ENCODE measurements at places on chromosomes 5 and 9. TPM values are rescaled to one million over a fixed set of nuclear protein-coding genes. Genes with fewer than 3 reads are reported as not detected.

DNA sequence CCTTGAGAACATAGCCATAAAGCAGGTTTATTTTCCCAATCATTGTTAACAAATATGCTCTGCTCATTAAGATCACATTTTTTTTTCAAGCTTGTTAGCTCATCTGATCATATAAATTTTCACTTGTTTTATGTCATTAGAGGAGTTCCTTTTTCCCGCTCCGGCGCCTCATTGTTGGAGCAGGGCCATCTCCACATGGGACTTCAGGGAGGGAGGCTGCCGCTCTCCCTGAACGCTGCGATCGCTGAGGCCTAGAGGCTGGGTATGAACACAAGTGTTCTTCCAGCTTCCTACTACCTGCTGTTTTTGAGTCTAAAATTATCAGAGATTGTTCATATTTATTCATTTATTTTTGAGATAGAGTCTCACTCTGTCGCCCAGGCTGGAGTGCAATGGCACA is 246.9 kb downstream of the MPDZ start:
- H3K36me3 ChIP-seq = no peaks in the 10 kb centered on the region
- no peaks in the 10 kb centered on the region for H3K27me3 ChIP-seq
- H3K4me3 ChIP-seq = no peak overlapping the region
- H3K27ac ChIP-seq = no peak overlapping the region
- H3K4me1 ChIP-seq = no peaks in the 10 kb centered on the region

- H3K36me3 ChIP-seq = no peaks in the 10 kb centered on the region
- no peak overlapping the region for H3K4me3 ChIP-seq
- no peak overlapping the region for H3K27ac ChIP-seq
Measured at GRCh38 chr5:52392321-52392720, 395.4 kb upstream of the ITGA1 start.

DNA sequence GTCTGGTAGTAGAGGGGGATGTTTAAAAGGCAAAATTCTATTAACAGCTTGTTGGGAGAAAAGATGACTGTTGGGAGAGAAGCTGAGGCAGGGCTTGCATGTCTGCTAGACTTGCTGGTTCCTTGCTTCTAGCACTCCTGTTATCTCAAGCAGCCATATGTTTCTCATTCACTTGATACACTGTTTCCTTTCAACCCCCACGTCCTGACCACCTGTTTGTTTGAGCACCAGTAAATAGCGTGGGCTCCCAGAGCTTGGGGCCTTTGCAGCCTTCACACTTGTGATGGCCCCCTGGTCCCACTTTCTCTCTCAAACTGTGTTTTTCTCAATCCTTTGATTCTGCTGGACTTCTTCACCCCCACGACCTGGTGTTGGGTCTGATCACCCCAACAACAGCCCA is 111.7 kb upstream of the TMEM161B start:
- H3K27me3 ChIP-seq = no peaks in the 10 kb centered on the region
- no peaks in the 10 kb centered on the region for H3K4me1 ChIP-seq
- H3K27ac ChIP-seq = no peak overlapping the region
- H3K4me3 ChIP-seq = no peak overlapping the region
- H3K36me3 ChIP-seq = no peaks in the 10 kb centered on the region
- no peak for DNase-seq

DNA sequence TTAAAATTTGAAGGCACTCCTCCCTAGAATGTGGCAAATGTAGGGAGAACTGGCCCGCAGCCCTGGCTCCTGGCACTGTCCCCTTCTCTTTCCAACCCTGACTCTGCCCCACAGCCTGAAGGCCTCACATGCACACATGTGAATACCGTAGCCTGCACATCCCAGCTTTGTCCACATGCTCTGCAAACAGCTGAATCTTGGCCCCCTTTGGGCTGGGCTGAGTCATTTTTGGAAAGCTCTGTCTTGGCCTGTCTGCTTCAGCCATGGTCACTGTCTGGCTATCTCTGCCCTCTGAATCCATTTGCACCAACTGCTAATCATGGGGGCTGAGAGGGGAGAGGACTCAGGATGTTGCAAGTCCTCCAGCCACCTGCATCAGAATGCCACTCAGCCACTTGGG is 22.1 kb upstream of the GALNT10 start:
- H3K27me3 ChIP-seq = peaks cover 3% of the 10 kb centered on the region
- no peak for DNase-seq
- H3K4me1 ChIP-seq = no peaks in the 10 kb centered on the region
- H3K4me3 ChIP-seq = no peak overlapping the region
- no peak overlapping the region for H3K27ac ChIP-seq

GRCh38 chr5:2044041-2044440 is 161.3 kb upstream of the IRX4 start:
- no peaks in the 10 kb centered on the region for H3K27me3 ChIP-seq
- no peak for DNase-seq
- H3K4me3 ChIP-seq = no peak overlapping the region

DNA sequence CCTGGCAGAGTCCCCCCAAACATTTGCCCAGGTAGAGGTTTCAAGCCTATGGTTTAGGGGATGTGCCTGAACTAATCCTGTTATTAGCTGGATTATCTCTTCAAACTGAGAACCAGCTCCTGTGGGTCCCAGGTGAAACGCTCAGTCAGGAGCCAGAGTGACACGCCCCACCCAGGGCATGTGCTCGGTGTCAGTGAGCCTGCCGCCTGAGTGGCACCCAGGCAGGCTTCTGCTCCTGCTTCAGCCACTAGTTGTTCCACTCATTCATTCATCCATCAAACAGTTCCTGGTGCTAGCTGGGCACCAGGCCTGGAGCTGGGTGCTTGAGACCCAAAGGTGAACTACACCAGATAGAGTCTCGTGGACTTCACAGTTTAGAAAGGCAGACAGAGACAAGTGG is 129.4 kb upstream of the PITX1 start:
- H3K27ac ChIP-seq = no peak overlapping the region
- H3K36me3 ChIP-seq = no peaks in the 10 kb centered on the region
- no peaks in the 10 kb centered on the region for H3K4me1 ChIP-seq
- DNase-seq = no peak

- no peaks in the 10 kb centered on the region for H3K27me3 ChIP-seq
- no peak overlapping the region for H3K27ac ChIP-seq
- no peak overlapping the region for H3K4me3 ChIP-seq
Measured at GRCh38 chr9:112705768-112706427, 12.0 kb downstream of the INIP start.

DNA sequence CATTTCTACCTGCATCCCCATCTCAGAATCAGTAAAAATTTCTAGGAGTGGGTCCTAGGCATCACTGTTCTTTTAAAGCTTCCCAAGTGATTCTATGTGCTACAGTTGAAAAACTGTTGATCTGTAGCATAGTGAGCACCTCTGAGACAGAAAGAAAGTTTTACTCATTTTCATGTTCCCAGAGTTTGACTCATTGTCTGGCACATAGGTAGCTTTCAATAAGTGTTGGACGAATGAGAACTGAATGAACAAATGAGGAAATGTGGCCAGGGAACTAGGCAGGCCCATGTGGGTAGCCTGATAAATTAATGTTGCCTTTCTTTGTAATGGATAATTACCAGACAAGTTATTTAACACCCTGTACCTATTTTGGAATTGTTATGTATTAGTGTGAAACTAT is 33.8 kb downstream of the RNF180 start:
- H3K36me3 ChIP-seq = no peaks in the 10 kb centered on the region
- no peaks in the 10 kb centered on the region for H3K4me1 ChIP-seq
- no peak overlapping the region for H3K4me3 ChIP-seq
- no peak for DNase-seq
- H3K27ac ChIP-seq = no peak overlapping the region
- no peaks in the 10 kb centered on the region for H3K27me3 ChIP-seq

DNA sequence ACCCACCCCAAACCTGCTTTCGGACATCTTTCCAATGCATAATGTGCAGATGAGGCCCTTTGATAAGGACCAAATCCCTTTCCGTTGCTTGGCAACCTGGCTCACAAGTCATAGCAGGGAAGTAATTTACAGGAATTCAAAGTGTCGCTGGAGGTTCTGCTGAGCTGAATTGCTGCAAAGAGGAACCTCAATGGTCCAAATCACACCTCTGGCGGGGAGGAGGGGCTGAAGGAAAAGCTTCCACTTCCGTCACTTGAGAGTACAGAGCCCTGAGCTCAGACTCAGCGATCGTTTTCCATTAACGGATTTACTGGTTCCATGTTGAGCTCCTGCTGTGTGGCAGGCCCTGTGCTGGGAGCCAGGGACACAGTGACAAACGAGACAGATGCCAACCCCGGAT is 99.3 kb downstream of the KCNIP1 start:
- H3K36me3 ChIP-seq = no peaks in the 10 kb centered on the region
- no peaks in the 10 kb centered on the region for H3K27me3 ChIP-seq
- H3K4me1 ChIP-seq = no peaks in the 10 kb centered on the region
- DNase-seq = no peak
- H3K27ac ChIP-seq = no peak overlapping the region

DNA sequence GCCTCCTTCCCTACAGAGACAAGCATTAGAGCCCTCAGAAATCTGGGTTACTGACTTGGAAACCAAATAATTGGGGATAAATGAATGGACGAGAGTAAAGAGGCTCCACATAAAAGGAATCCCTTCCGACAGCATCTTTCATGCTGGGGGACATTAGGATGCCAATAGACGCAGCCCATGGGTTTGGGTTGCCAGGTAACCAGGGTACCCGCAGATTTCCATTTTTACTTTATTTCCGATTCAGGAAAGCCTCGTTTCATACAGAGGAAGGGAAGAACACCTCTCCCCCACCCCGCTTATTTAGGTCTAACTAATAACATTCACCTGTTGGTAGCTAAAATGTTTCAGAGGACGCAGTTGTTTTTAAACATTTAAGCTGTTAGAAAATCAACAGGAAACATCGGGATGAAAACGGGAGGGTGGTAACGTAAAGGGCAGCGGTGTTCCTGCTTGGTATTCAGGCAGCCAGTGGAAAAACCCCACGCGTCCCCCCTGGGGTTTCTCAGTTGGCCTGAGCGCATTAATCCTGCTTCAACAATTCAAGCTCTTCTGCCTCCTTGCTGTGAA is 179.5 kb downstream of the YTHDC2 start:
- no peaks in the 10 kb centered on the region for H3K4me1 ChIP-seq
- no peaks in the 10 kb centered on the region for H3K36me3 ChIP-seq

DNA sequence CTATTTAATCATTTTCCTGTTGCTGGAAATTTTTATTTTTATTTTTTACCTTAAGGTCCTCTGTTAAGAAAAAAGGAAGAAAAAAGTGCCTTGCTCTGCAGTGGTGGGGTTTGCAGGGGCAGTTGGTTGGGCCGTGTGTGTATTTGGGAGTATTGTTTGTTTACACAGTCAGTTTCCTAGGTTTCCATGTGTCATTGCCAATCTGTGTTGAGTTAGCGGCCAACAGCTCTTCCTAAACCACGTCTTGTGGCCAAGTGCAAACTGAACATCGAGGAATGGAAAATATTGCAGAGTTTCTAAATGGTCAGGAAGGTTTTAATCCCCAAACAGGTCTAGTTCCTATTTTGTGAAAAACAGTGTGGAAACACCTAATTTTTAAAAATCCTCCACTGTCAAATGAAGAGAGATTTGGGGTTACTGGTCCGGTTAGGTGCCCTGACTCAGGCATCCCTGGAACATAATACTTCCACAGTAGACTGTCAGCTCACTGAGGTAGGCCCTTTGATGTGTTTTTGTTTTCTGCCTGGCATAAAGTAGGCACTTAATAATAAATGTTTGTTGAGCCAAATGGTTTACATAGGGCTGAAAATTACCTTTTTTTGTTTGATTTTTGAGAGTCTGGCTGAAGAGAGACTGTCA is 37.0 kb downstream of the MAMDC2 start:
- H3K36me3 ChIP-seq = no peaks in the 10 kb centered on the region
- H3K27ac ChIP-seq = no peak overlapping the region
- no peaks in the 10 kb centered on the region for H3K27me3 ChIP-seq
- DNase-seq = no peak

GRCh38 chr9:14822666-14823065 is 87.6 kb downstream of the FREM1 start:
- H3K4me3 ChIP-seq = no peak overlapping the region
- H3K36me3 ChIP-seq = no peaks in the 10 kb centered on the region
- DNase-seq = no peak

DNA sequence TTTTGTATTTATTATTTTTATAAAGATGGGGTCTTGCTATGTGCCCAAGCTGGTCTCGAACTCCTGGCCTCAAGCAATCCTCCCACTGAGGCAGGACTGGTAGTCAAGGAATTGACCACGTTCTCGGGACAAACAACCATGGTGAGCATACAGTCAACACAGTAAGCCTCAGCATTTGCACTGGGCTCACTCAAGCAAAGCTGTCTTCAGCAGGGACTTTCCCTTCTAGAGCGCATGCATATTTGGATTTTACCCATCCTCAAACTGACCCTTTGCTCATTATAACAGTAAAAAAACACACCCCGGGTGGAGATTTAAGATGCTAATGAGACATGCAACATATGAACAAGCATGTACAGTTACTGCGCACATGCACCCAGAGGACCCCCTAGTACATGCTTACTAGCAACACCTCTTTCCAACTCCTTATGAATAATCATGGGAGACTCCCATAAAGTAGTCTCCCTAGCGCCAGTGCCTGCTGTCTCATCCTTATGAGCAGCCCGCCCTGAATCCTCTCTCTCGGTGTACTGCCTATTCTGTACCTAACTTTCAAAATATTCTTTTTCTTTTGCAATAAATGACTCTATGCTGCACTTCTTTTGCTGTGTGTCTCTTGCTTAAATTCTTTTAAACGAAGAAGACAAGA is 41.5 kb downstream of the C5orf22 start:
- H3K36me3 ChIP-seq = no peaks in the 10 kb centered on the region
- H3K27ac ChIP-seq = no peak overlapping the region
- H3K4me1 ChIP-seq = no peaks in the 10 kb centered on the region
- H3K27me3 ChIP-seq = no peaks in the 10 kb centered on the region
- no peak overlapping the region for H3K4me3 ChIP-seq

The F2RL2 gene
- total RNA-seq = not detected

The AQP3 gene
- 3.4 TPM for total RNA-seq

All from GM12878 (cell line).